ENCODE measurements at places on chromosomes 11 and 22. TPM values are rescaled to one million over a fixed set of nuclear protein-coding genes. Genes with fewer than 3 reads are reported as not detected.

The MS4A1 gene
- total RNA-seq: 0.59 TPM

The TCP11L1 gene
- 23.9 TPM for total RNA-seq

The TRIM5 gene
- total RNA-seq: 56.1 TPM

DNA sequence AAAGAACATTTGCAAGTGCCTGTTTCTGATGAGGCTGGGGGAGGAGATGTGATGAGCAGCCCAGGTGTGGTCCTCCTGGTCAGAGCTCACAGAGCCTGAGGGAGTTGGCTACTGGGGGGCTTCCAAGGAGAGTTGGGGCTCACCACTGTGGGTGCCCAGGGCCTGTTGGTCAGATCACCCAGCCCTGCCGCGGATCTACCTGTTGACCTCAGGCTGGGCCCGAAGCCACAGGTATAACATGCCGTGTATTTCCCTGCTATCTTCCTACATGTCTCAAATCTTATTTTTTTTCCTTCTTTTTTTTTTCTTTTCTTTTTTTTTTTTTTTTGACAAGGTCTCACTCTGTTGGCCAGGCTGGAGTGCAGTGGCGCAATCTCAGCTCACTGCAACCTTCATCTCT lies 199.7 kb upstream of the TBCEL start:
- DNase-seq: no peak

- DNase-seq: no peak
Observed at GRCh38 chr11:134599299-134599771, 187.3 kb upstream of the B3GAT1 start.

The CNTF gene
- 3.0 TPM for total RNA-seq

The CRYAB gene
- 0.59 TPM for total RNA-seq

GRCh38 chr22:26377170-26377830 lies 51.8 kb upstream of the ASPHD2 start:
- no peak for DNase-seq

DNA sequence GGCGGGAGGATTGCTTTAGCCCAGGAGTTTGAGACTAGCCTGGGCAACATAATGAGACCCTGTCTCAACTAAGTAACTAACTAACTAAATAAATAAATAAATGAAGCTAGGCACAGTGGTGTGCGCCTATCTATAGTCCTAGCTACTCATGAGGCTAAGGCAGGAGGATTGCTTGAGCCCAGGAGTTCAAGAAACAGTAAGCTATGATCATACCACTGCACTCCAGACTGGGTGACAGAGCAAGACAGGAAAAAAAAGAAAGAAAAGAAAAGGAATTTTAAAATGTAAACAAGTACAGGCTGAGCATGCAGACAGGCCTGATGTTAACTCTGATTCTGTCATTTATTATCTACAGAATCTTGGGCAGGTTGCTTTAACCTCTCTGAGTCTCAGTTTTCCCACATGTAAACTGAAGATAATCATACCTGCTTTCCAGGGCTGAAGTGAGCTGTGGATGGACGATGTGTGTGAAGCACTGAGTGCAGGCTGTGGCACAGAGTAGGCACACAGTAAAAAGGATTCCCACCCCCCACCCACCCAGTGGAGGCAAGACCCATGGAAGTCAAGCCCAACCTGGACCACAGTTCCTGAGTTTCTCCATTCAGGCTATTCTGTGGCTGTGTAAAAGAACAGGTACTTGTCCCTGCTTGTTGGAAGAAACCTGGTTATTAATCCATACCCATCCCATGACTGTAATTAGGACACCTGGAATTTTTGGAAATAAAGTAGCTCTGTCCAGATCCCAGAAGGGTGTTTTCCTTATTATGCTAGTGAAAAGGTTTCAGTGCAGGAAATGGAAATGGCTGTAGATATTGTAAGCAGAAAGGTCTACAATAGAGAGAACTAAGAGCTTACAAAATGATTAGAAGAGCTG lies 18.7 kb upstream of the SCUBE2 start:
- DNase-seq: no peak

Measured in Panc1 (cell line).